ENCODE measurements at places on chromosomes 16 and 17.
A peak's percentile ranks its signal among the peaks of the same experiment; 100 is the strongest.

DNA sequence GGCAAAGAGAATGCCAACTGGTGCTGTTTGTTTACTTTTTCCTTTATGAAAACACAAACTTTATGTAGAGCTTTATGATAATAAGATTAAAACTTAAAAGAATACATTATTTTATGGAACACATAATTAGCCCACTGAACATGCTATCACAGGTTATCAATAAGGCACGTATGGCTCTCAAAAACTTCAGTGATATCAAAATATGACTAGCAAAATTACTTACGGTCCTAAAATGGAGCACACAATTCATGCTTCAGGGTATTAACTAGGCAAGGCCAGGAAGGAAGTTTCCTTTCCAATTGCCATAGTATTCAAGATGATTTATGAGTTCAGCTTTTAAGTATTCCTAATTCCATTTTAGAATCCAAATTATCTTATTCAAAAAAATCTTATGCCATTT is 3.6 kb downstream of the RNF43 start:
- DNase-seq = no peak

DNA sequence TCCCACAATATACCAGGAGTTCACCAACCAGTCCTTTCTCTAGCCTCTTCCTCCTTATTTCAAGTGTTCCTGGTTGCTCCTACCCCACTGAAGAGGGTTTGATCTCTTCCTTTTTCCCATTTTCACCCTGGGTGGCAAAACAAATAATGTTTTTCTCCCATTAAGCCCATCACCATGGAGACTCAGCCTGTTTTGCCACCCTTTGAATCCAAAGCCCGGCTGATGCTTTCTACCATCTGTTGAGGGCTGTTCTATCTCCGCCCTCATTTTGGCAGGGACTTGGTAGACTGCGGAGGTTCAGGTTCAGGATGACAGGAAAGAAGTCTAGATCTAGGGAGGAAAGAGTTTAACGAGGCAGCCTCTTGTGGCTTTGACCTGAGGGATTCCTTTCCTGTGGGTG is 2.6 kb downstream of the DNAH2 start:
- no peak for DNase-seq

DNA sequence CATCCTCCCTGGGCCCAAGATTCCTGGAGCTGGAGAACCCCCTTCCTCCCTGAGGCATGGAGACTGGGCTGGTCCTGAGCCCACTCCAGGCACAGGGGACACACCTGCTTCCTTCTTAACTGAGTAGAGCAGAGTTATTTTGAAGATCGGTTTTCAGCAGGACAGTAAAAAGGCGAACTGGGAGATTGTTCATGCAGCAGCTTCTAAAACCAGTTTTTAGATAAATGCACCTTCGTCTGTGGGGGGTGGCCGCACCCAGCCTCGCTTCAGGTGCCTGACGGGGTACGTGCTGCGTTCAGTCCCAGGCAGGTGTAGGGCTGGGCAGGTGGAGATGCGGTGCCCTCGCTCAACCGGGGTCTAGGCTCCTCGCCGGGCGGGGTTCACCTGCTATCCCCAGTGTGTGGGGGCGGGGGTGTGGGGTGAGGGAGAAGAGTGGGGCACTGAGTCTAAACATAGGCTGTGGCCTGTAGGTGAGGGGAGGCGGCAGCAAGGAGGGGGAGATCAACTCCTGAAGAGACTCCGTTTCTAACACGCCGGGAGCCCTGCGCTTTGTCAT is 69.5 kb downstream of the JPH3 start:
- no peak for DNase-seq

DNA sequence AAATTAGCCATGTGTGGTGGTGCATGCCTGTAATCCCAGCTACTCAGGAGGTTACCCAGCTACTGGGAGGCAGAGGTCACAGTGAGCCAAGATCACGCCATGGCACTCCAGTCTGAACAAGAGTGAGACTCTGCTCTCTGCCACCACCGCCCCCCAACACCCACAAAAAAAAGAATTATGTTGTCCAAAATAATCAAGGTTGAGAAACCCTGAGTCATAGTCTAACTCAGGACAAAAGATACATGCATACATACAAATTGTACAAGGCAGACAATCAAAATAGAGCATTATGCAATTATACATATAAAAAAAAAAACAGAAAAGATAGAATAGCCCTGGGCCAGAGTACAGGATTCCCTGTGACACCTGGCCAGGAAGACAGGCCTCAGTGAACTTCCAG is 6.6 kb upstream of the KPNB1 start:
- DNase-seq = no peak

DNA sequence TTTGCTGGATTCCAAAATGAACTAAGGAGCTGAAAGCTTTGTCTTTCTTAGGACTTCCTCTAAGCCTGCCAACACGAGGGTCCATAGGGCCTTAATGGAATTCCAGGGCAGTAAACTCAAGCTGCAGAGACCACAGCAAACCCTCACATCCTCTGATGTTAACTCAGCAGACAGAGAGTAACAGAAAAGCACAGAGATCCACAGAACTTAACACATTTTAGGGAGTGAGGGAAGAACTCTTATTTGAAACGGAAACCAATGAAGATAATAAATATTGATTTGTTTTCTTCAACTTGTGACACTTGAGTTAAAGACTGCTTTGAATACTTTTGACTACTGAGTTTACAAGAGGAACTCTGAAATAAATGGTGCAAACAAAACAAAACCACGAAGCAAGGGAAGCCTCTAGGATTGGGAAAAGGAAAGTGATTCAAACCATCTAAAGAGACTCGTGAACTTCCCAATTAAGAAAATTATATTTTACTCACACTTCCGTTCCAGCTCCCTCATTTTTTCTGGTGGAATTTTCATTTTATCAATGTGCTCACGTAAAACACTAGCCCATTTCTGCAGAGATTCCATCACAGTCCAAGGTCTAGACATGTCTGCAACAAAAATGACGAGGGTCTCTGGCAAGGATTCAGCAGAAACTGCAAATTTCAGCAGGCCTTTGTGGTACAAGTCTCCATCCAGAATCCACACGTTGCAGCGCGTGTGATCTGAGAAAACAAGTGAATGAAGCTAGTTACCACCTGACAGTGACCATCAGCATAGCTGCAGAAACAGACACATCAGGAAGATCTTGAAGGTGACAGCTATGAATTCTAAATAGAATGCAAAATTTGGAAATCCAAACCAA is 9.2 kb downstream of the DYNC1LI2 start:
- no peak for DNase-seq

- DNase-seq = no peak
These were observed 7.2 kb downstream of the RAB11FIP4 start for GRCh38 chr17:31398381-31399311.

GRCh38 chr17:29615048-29615385 is 7.7 kb downstream of the CORO6 start:
- peak; percentile 27 for DNase-seq

GRCh38 chr16:52227851-52228250 is 319.1 kb downstream of the TOX3 start:
- no peak for DNase-seq

DNA sequence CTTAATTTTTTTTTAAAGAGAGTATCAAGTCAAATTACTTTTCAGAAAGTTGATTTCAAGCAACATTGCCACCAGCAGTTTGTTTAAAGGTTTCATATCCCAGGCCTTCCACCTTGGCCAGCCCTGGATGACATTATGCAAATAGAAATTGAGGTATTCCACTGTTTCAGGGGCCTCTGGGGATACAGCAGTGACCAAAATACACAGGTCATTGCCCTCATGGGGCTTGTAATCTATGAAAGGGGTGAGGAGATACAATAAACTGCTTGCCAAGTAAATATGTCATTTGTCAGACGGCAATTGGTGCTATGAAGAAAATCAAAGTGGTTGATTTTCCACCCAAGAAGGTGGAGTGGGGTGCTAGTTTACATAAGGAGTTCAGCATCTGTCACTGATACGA is 37.8 kb upstream of the TMC5 start:
- DNase-seq = no peak

DNA sequence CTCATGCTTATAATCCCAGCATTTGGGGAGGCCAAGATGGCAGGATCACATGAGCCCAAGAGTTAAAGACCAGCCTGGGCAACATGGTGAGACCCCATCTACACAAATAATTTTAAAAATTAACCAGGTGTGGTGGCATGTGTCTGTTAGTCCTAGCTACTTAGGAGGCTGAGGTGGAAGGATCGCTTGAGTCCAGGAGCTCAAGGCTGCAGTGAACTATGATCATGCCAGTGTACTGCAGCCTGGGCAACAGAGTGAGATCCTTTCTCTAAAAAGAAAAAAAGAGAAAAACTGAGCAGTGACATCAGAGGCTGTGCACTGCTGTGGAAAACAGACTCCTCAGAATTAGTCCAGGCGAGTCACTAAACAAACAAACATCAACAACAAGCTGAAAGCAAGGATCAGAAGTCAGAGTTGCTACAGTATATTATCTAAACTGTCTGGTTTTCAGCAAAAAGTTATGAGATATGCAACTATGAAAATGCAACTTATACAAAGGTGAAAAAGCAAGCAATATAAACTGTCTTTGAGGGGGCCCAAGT is 39.3 kb downstream of the CBFB start:
- no peak for DNase-seq

DNA sequence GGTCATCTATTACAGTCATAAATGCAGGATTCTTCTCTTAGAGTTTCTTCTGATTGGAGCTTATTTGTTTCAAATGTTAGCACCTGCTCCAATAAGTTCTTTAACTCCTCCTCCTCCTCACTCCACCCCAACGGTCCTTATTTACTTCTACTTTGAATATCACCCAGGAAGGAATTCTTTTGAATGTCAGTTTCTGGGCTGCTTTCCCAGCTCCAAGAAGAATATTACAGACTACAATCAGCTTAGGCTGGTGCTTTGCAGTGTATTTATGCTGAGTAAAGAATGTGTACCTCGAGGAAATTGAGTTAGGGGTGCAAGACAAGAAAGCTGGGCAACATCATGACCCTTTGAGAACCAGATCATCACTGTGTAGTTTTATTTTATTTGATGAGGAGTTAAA is 30.8 kb downstream of the MAP3K3 start:
- DNase-seq = no peak

GRCh38 chr16:73071131-73071940 is 23.4 kb upstream of the ZFHX3 start:
- no peak for DNase-seq

- DNase-seq = no peak
These were observed 22.9 kb downstream of the ABR start for GRCh38 chr17:1156864-1157263.

DNA sequence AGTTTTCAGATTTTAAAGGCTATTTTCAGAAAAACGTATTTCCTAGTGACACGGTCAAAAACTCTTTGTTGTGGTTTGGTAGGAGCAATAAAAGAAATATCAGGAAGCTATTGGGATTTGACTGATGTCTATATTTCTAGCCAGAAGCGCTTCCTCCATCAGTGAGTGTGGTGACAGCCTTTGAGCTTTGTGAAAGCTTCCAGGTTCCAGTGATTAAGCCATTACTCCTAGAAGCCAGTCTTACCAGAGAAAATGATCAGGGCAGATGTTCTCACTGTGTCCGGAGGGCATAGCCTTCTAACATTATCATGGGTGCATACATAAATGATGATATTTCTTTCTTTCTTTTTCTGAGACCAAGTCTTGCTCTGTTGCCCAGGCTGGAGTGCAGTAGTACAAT is 39.6 kb downstream of the MAP2K6 start:
- no peak for DNase-seq

DNA sequence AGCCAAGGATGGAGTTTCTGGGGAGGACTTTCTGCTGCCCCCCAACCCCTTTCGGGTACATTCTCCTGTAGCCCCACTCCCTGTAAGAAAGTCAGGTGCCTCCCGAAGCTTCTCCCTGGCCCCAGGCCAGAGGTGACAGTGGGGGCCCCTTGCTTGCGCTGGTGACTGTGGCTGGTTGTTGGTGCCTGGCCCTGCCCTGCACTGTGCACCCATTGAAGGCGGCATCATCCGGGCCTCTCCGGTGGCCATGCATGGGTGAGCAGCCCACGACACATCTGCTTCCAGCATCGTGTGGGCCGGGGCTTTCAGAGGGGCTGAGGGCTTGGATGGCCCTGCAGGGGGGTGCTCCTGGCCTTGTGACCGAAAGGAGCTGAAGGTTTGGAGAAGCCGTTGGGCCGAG is 297.0 kb downstream of the SEC14L1 start:
- DNase-seq = no peak

All from stimulated activated CD8-positive, alpha-beta memory T cell treated with anti-CD3 and anti-CD28 coated beads, Interleukin-2, amount 100 ng/mL, for 1 hour (primary cell).